ENCODE measurements at places on chromosomes 16 and 17. TPM values are rescaled to one million over a fixed set of nuclear protein-coding genes. Genes with fewer than 3 reads are reported as not detected.

GRCh38 chr17:30232015-30232823, 3.3 kb downstream of the SLC6A4 start:
- DNase-seq = no peak

GRCh38 chr17:45394091-45394490, 38.6 kb downstream of the ARHGAP27 start:
- no peak for DNase-seq

GRCh38 chr17:58310511-58311428, 17.8 kb downstream of the TSPOAP1 start:
- no peak for DNase-seq

GRCh38 chr17:81420769-81421462, 25.7 kb downstream of the BAHCC1 start:
- no peak for DNase-seq

DNA sequence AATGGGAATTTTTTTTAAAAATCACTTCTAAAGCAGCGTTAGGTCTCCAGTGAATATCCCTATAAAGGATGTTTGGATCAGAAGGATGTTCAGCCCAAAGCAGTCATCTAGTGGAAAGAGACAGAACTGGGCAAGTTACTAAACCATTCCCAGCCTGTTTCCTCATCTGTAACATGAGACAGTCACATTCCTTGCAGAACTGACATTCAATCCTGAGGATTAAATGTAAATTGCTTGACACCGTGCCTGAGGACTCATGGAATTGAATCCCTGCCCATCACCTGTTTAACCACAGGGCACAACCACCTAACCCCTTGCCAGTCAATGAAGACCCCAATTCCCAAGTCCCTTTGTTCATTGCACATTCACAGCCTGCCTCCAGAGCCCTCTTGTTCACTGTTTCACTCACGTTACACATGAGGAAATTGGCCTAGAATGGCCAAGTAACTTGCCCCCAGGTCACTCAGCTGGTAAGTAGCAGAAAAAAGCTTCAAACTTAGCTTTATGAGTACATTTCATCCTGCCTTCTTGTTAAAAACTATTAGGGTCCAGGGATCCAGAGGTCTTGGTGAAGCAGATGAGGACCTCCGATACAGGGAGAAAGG, 1.4 kb downstream of the CMTM2 start:
- DNase-seq = peak; percentile 65

- no peak for DNase-seq
These were observed 33.6 kb downstream of the SEC14L5 start for GRCh38 chr16:4991754-4992153.

DNA sequence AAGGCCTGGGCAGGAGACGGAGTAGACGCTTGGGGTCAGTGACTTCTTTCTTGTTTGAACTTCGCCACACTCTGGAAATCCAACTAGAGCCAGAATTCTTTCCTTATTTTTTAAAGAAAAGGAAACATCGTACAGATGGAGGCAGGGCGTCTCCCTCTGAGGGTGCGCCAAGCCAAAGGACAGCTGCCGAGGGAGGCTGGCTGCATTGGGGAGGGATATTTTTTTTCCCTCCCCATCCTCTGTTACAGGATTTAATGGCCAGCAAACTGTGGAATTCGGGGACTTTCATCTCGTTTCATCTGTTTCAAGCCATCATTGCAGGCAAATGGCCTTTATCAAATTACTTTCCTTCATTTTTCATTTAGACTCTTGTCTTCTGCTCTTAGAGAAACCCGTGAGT, 15.9 kb downstream of the CDK5R1 start:
- DNase-seq = no peak

- no peak for DNase-seq
These were observed 214.0 kb downstream of the NTN1 start for GRCh38 chr17:9235346-9235745.

DNA sequence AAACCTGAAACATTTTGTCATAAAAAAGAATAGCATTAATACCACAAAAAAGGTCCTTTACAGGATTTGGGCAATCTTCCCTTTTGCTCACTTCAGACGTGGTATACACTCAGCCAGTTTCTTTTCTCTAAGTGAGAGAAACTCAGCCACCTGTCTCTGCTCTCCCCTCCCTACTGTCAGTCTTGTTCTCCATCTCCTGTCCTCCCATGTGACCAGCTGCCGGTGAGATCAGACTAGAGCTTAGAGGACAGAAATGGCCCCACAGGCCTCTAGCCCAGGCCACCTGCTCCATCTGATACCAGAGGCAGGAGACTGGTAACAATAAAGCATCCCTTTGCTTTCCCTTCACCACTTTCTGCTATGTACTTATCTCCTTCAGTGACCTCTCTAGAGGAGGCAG, 34.9 kb downstream of the CMC2 start:
- no peak for DNase-seq

GRCh38 chr16:35564889-35565288, 2105.5 kb downstream of the TP53TG3F start:
- no peak for DNase-seq

The SCNN1G gene
- total RNA-seq = 1.2 TPM

The CD300LB gene
- total RNA-seq = not detected

The APOBR gene
- not detected for total RNA-seq

The VTN gene
- total RNA-seq = not detected

The C17orf113 gene
- 2.1 TPM for total RNA-seq

The PDP2 gene
- total RNA-seq = 37.9 TPM

The LAT gene
- total RNA-seq = 0.19 TPM

The KRT25 gene
- total RNA-seq = not detected

The HOXB6 gene
- total RNA-seq = not detected
